Suppressor macrophage treated with lipopolysaccharide for 1 hour (primary cell): ENCODE measurements at places on chromosomes 5 and 9.

- no peak for DNase-seq
Observed at GRCh38 chr5:111948092-111948841, 191.3 kb upstream of the NREP start.

- no peak for DNase-seq
Observed at GRCh38 chr5:109350537-109351270, 59.1 kb downstream of the PJA2 start.

GRCh38 chr5:19608444-19609002, 379.5 kb downstream of the CDH18 start:
- DNase-seq: peak; percentile 2

GRCh38 chr5:92769978-92770377, 811.0 kb downstream of the NR2F1-AS1 start:
- DNase-seq: no peak

DNA sequence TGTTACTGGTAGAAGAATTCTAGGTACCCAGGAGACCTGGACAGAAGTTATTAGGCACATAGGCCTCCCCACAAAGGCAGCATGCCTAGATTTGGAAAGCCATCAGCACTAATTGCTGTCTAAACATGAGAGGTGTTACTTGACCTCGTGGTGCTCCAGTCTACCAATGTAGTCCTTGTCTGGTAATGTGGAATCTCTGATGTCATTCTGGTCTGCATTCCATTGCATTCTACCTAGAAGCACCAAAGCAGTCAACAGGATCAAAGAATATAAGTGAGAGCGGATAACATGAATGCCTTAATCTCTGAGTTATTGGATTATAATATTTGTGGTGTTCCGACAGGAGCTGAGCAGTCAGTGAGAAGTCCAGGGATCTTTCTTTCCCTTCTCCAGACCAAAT, 175.2 kb downstream of the PSAT1 start:
- DNase-seq: no peak

GRCh38 chr5:157518963-157519362, 56.6 kb downstream of the ADAM19 start:
- no peak for DNase-seq

DNA sequence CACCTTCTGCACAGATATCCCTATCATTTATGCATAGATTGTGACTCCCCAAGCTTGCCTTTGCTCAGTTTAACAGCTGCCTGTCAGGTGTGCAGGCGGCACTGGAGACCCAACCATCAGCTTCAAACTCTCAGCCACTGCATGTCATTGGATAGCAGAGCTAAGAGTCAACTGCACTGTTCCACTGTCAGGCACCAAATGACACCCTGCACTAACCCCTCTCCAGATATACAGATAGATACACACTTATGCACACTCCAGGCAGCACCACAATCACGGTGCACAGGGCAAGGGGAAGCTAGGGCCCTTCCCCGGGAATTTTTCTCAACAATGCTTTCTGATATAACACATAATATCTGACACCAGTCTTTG, 142.3 kb downstream of the BNC2 start:
- DNase-seq: no peak

GRCh38 chr9:92671323-92671722, 1.4 kb upstream of the IPPK start:
- peak; percentile 57 for DNase-seq

- peak; percentile 40 for DNase-seq
Observed at GRCh38 chr9:113548221-113549041, 84.9 kb downstream of the RGS3 start.

- peak; percentile 30 for DNase-seq
Observed at GRCh38 chr5:121164632-121165031, 687.0 kb upstream of the FTMT start.

DNA sequence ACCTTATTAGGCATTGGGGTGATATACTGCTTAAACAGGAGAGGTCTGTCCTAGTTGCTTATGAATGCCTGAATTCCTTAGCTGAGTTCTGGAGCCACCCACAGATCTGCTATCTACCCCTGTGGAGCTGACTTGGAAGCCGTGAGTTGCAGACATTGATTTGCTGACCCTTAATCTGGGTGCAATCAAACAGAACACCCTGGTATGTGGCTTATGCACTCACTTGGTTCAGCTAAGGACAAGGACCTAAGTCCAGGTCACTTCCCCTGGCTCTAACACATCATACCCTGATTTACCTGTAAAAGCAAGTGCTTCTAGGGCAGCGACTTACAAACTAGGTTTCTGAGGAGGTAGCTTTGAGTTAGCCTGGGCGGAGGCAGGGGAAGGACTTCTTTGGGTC, 41.6 kb upstream of the TLR4 start:
- no peak for DNase-seq

GRCh38 chr9:108134486-108135128, 645.0 kb upstream of the KLF4 start:
- no peak for DNase-seq

- peak; percentile 38 for DNase-seq
Observed at GRCh38 chr5:96083361-96083881, 121.8 kb upstream of the ELL2 start.

DNA sequence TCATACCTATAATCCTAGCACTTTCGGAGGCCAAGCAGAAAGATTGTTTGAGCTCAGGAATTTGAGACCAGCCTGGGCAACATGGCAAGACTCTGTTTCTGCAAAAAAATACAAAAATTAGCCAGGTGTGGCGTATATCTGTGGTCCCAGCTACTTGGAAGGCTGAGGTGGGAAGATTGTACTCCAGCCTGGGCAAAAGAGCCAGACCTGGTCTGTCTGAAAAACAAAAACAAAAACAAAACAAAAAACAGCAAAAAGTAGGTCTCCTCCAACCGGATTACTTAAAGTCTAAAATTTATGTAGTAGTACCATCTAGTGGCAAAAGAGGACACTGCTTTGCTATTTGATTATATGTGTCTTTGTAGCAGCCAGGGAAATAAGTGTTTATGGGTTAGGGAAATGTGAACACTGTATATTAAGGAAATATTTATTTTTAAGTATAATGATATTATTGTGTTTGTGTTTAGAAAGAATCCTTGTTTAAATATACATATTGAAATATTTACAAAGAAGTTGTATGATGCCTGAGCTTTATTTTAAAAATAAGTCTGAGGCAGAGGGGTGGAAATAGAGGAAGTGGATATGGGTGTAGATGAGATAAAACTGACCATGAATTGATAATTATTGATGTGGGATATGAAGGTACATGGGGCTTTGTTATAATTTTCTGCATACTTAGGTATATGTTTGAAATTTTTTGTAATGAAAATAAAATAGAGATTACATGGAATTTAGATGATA, 20.0 kb downstream of the APC start:
- DNase-seq: peak; percentile 85

DNA sequence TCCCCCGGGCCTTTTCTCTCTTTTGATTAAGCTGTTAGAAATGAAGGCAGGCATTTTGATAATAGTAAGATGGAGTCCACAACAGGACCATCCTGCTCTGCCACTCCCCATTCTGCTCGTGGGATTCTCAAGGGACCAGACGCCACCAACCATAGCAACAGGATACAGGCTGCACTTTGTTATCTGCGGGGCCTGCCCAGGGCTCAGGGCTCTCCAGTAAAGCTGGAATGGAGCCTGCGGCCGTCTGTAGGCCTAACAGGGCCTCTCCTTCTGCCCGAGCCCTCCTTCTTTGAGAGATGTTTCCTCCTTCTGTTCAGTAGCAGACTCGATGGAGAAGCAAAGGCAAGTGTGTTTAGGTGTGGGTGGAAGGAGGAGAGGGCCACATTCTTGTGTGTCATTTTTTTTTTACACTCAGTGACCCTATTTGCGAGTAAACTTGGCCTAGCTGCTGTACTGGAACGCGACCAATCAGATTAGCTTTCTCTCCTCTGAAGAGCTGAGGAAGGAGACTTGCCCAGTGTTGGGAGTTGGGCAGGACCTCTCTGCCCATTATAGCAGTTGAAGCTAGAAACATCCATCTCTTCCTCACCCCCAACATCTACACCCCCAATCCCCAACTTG, 8.9 kb upstream of the EPB41L4B start:
- DNase-seq: no peak

- DNase-seq: no peak
Observed at GRCh38 chr9:110898358-110898757, 139.9 kb downstream of the LPAR1 start.

DNA sequence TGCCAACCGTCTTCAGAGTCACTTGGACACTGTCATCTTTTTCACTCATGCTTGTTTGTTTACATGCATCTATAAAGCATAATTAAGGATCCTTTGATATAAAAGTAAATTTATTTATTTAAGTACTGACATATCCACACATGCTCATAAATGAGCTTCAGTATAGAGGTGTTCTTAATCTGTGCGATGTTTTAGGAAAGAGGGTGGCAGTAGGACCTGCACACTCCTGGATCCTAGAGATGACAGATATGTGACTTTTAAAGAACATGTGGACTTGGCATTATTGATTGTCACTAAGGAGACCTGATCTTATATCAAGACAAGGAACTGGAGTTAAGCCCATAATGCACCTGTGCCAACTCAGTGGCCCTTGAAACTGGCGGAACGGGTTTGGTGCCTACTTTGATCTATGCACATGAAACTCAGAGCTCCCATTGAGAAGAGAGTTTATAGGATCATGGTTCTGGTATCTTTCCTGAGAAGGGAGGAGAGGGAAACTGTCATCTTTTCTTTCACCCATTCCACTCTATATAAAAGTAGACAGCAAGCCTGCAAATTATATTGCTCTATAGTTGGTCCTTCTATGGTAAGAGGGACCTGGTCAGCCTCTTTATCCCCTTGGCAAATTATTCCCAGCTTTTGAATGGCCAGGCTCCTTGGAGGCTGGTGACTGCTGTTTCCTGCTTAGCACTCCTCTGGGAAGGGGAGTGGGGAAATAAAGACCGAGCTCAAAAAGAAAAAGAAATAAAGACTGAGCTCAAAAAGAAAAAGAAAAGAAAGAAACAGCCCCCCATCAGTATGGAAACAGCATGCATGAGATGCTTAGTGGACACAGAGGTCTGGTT, 57.8 kb upstream of the LIFR start:
- no peak for DNase-seq

- DNase-seq: no peak
Observed at GRCh38 chr5:1443991-1444360, 1.3 kb downstream of the SLC6A3 start.

DNA sequence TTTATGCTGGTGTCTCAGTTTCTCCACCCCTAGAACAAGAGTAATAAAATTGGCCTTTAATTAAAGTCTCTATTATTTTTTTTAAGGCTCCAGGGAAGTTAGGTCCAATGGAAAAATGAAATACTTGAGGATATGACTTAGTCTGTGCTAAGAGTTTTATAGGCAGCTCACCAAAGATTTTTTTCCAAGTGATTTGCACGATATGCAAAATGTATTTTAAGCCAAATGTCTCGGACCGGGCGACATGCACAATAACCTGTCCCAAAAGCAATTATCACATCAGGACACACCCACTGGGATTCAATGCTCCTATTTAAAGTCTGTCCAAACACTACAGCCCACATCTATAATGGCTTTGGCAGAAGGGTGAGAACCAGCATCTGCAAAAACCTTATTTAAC, 136.1 kb upstream of the ANKH start:
- DNase-seq: no peak

DNA sequence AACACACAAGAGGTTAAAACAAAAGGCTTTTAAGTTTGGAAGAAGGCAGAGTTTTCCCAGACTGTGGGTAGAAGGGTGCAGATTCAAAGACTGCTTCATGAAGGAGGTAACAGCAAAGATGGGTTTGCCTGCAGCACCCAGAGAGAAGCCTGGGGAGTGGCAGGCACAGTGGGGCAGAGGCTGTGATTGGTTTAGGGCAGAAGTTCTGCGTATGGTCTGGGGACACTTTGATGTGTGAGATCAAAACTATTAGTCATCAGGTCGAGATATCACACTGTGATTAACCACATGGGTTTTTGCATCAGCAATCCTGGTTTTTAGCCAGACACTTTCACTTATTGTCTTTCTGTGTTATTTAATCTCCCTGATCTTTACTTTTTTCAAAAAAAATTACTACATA, 188.8 kb upstream of the GLRA1 start:
- DNase-seq: no peak

- DNase-seq: no peak
Observed at GRCh38 chr9:129481810-129482511, 138.9 kb downstream of the C9orf50 start.
